ENCODE measurements at places on chromosomes 5 and 9.

- no peak for DNase-seq
Observed at GRCh38 chr9:37906312-37907239, 2.6 kb upstream of the SLC25A51 start.

DNA sequence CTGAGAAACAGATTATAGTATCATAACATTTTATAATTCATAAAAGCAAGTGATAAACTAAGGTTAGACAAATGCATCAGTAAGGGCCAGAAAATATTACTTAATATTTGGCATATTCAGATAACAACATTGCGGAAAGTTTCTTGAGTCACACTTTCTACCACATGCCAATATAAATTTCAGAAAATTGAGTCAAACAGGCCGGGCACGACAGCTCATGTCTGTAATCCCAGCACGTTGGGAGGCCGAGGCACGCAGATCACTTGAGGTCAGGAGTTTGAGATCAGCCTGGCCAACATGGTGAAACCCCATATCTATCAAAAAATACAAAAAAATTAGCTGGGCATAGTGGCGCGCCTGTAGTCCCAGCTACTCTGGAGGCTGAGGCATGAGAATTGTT lies 47.1 kb downstream of the SLC38A9 start:
- DNase-seq: no peak

- DNase-seq: no peak
Observed at GRCh38 chr9:32424616-32425015, 40.2 kb downstream of the ACO1 start.

DNA sequence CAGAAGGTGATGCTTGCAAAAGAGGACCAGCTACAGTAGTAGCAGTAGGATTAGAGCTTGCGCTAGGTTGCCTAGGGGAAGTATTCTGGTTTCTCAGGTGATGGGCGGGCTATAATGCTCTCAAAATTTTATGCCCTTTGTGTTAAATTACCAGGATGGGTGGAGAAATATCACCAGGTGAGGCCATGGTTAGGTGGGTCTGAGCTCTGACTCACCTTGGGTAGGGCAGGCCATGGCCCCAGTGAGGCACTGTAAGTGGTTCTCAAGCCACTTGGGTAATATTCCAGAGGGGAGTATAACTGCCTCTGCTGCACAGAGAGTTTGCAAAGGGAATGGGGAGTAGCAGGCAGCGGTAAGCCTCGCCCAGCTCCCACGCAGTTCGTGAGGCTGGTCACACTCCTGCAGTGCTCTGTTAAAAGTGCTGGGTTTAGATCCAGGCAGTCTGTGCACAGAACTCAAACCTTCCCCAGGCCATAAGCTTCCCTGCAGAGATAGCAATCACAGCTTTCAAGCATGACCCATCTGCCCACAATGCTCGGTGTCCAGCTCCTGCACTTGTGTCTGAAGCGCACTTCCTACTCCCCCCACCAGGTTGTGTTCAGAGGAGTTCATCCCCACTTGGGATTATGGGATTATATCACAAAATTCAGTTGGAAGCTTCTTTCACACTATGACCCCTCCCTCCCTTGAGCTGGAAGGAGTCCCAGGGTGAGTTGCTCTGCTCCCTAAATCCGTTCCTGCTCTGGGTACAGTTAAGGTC lies 575.0 kb downstream of the CHSY3 start:
- peak; percentile 45 for DNase-seq

GRCh38 chr5:124280079-124280478 lies 466.4 kb downstream of the ZNF608 start:
- no peak for DNase-seq

- no peak for DNase-seq
Observed at GRCh38 chr5:133412661-133413060, 199.7 kb downstream of the FSTL4 start.

DNA sequence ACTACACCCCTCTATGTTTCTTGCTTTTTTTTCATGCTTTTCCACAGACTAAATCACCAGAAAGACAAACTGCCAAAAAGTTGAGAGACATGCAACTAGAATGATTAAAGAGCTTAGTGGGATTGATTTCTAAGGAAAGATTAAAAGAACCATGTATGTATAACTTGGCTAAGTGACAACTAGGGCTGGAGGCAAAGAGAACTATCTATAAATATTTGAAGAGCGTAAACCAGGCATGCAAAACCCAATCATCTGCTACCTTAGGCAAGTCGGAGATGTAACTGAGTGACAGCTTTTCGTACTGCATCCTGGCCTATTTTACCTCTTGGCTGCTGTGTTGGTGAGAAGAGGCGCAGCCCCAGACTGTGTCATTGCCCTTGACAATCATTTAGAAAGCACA lies 121.0 kb upstream of the TLX3 start:
- DNase-seq: no peak

GRCh38 chr5:141516672-141517025 lies 27.8 kb downstream of the PCDHGC5 start:
- no peak for DNase-seq

DNA sequence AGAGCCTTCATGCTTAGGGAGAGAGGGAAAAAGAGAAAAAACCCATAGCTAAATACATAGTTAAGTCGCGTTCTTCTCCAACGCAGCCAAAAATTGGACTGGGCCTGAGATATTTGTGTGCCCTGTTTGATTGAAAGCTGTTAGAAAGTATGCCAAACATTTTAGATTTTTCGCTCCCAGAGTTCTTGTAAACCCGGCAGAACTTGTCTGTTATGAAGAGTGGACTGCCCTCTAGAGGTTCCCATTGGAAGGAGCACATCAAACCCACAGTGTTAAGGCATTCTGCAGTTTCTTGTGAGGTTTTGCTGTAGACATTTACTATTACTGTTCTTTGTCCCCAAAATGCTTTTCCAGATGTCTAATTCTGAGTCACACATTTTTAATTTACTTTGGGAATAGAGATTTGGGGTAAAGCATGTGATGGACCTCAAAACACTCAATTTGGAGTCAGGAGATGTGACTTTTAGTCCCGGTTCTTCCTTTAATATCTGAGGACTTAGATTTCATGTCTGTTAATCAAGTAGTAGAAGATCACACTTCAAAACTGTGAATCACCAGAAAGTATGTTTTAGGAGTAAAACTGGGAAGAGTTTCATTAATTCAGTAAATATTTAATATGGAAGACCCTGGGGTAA lies 96.6 kb downstream of the PCSK1 start:
- DNase-seq: no peak

GRCh38 chr5:59341155-59341554 lies 552.4 kb downstream of the PDE4D start:
- DNase-seq: no peak

DNA sequence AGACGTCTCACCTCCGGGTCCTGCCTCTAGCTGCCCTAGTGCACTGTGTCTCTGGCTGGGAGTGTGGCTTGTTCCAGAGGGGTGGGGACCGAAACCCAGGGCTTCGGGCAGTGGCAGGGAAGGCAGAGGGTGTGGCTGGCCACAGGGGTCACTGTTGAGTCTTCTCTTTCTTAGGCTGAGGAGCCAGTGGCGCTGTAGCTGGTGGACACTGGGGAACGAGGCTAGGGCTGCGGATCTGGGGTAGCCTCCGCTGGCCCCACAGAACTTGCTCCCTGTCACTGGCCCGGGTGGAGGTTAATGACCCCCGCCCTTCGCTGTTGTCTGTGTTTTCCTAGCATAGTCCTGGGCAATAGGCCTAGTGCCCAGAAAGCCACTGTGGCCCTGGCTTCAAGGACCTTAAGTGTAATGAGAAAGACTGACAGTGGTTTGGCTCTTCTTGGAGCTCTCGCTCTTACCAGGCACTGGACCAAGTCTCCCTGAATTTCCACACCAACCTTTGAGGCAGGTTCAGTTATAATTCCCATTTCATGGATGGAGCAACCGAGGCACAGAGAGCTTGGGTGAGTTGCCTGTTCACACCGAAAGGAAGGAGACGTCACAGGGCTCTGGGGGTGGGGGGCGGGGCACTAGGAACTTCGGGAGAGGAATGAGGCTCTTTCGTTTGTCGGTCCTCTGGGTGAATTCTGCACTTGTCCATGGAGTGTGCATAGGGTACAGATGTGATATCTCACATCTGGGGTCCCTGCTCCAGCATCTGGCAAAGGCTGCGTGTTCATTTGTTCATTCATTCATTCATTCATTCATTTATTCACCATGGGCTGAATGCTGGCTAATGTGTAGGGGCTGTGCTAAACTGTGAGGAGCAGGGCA lies 4.8 kb upstream of the IER5L start:
- peak; percentile 83 for DNase-seq

- no peak for DNase-seq
Observed at GRCh38 chr5:151158287-151158661, 695 bp upstream of the ANXA6 start.

DNA sequence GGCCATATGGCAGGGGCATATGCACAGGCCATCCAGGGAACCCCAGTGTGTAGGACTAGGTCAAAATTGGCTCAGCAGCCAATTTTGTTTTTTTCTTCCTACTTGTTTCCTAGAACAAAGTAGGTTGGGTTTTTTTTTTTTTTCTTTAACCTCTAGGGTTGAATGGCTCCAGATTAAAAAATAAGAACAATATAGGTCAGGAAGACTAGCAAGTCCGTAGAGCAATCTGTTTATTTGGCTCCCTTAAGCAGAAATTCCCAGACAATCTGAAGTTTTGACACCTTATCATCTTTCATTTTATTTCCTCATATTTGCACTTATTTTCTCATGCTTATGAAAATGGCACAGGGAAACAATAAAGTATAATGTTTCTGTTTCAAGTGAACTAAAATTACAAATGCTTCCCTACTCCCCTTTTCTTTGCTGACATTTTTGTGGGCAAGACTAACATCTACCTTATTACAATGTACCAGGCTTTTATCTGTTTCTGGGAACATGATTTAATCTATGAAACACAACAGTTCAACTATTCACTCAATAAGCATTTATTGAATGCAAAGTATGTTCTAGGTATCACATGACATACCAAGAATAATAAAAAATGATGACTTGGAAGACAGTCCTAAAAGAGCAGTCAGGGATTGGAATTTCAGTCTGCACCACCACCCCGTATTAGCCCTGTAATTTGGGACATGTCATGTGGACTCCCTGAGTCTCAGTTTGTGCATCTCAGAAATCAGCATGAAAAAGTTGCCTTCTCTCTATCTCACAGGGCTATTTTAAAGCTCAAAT lies 30.5 kb downstream of the TLR4 start:
- DNase-seq: no peak

DNA sequence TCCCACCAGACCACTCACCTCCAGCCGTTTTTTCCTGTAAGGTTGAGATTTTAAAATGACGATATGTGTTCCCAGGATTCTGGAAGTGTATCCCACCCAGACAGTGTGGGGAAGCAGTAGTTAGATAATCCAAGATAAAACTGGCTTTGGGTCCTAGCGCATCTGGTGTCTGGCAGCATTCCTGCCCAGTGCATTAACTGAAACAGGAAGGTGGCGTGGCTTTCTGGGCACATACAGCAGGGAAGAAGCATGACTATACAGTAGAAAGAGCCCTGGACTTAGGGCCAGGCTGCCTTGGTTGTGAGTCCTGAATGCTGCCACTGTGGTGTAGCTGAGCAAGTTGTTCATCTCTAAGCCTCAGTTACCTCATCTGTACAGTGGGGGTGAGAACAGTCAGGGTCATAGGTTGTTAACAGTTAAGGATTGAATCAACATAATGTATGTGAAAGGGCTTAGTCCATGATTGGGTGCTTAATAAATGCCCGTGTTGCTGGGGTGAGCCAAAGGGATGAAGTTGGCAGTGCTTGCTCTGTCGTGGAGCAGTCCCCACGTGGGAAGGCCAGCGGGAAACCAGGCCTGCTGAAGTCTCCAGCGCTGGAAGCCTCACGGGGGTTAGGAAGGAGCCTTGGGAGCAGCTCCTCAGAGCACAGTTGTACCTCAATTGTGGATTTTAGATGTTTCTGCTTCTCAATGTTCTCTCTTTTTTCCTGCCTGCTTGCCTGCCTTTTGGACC lies 18.0 kb downstream of the CLTA start:
- DNase-seq: no peak

Measured in ecto neural progenitor cell (in vitro differentiated cells).